ENCODE measurements at places on chromosomes 16 and 17. TPM values are rescaled to one million over a fixed set of nuclear protein-coding genes. Genes with fewer than 3 reads are reported as not detected.

The MRPL28 gene
- 89.0 TPM for total RNA-seq

The YBX2 gene
- total RNA-seq: not detected

The ABI3 gene
- 0.09 TPM for total RNA-seq

The YPEL3 gene
- total RNA-seq: 6.3 TPM

The KRT40 gene
- total RNA-seq: not detected

Data from smooth muscle cell of bladder (primary cell).